CD4-positive, alpha-beta T cell treated with Interleukin-17A for 1 hour (primary cell): ENCODE measurements at places on chromosomes 7 and 10.

GRCh38 chr7:140238778-140239652 lies 62.2 kb upstream of the KDM7A start:
- no peak for DNase-seq

DNA sequence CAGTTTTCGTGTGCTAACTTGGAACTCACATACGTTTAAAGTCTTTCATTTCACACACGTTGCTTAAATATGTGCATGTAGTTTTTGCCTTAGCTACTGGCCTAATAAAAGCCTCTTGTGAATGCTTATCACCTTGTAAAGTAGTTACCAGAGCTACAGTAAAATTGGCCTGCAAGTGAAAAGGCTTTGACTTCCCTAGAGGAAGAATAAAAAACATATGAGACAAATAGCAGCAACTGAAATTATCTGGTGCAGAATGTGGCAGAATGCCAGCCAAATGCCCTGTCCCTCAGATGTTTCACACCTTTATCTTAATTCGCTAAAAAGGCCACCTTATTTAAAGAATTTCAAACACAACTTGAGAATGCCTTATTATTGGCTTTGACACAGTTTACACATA lies 28.1 kb upstream of the RPA3 start:
- DNase-seq, result no peak

- no peak for DNase-seq
These were observed 14.9 kb upstream of the CPVL start for GRCh38 chr7:29161231-29161630.

DNA sequence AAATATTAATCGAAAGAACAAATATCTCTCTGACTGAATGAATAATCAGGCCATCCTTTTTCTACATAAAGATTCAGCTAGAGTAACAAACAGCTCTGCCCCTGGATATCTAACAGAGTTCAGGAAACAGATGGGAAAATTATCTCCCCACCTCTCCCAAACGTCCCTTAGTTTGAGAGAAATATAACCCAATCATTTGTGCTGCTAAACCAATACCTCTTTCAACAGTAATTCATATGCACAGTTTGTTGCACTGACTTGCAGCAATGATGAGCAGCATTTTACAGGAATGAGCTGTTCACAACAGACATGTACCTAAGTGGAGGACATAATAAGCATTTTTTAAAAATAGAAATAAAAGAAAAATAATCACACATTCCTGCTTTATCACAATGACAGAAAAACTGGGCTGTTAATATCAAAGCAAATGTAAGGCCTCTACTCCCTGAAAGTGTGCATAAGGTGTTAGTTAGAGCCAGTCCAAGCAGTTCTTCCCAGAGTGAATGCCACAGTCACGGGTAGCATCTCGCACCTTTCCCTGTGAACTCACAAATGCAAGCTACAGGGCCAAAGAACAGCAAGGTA lies 2.3 kb downstream of the CREB3L2 start:
- no peak for DNase-seq

- peak; percentile 39 for DNase-seq
These were observed 37.4 kb upstream of the EEPD1 start for GRCh38 chr7:36115448-36116321.

DNA sequence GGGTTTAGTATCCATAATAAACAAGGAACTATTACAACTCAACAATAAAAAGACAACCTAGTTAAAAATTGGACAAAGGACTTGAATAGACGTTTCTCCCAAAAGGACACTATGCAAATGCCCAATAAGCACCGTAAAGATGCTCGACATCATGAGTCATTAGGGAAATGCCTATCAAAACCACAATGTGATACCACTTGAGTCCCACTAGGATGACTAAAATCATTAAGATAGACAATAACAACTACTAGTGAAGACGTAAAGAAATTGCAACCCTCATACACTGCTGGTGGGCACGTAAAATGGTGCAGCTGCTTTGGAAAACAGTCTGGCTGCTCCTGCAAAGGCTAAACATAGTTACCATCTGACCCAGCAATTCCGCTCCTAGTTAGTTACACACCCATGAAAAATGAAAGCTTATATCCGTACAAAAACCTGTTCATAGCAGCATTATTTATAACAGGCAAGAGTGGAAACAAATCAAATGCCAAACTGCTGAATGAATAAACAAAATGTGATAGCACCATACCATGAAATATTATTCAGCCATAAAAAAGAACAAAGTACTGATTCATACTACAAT lies 17.3 kb downstream of the CCDC3 start:
- no peak for DNase-seq

- DNase-seq, result no peak
These were observed 158.1 kb downstream of the AGMO start for GRCh38 chr7:15403751-15404150.

- no peak for DNase-seq
These were observed 12.4 kb downstream of the CUX1 start for GRCh38 chr7:101829821-101830220.

GRCh38 chr7:22486597-22486996 lies 13.4 kb downstream of the STEAP1B start:
- DNase-seq, result no peak

GRCh38 chr7:2920956-2921652 lies 77.0 kb upstream of the GNA12 start:
- DNase-seq, result no peak

DNA sequence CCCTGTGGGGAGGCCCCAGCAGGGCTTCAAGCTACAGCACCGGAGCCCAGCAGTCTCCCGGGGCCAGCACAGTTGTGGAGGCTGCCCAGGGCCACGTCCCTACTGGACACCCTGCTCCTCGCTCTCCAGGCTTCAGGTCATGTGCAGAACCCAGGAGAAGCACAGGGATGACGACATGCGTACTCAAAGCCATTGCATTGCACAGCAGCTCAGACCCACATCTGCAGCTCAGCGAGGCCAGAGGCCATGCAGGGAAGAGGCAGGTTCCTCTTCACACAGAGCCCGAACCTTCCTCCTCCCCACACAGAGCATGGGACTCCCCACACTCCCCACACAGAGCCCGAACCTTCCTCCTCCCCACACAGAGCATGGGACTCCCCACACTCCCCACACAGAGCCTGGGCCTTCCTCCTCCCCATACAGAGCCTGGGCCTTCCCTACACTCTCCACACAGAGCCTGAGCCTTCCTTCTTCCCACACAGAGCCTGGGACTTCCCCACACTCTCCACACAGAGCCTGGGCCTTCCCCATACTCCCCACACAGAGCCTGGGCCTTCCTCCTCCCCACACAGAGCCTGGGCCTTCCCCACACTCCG lies 12.3 kb downstream of the CFAP46 start:
- DNase-seq, result peak; percentile 7

- DNase-seq, result no peak
These were observed 103.9 kb downstream of the SLC37A3 start for GRCh38 chr7:140294454-140294853.

- DNase-seq, result no peak
These were observed 95.2 kb upstream of the GNA12 start for GRCh38 chr7:2939193-2939885.

GRCh38 chr10:13894412-13895093 lies 307.8 kb downstream of the PRPF18 start:
- no peak for DNase-seq

DNA sequence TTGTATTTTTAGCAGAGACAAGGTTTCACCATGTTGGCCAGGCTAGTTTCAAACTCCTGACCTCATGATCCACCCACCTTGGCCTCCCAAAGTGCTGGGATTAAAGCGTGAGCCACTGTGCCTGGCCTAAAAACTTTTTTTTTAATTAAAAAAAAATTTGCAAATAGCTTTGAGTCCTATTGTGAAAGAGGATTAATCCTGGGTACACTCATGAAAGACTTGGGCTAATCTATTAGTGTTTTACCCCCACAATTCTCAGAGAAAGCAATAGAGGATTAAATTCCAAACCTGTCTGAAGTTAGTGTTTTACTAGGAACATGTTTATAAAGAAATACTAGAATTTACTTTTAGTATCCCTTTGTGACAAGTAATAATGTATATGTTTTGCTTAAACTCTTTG lies 76.9 kb upstream of the ITGB1 start:
- no peak for DNase-seq

- DNase-seq, result peak; percentile 24
These were observed 36.0 kb upstream of the ABLIM1 start for GRCh38 chr10:114694062-114694461.

DNA sequence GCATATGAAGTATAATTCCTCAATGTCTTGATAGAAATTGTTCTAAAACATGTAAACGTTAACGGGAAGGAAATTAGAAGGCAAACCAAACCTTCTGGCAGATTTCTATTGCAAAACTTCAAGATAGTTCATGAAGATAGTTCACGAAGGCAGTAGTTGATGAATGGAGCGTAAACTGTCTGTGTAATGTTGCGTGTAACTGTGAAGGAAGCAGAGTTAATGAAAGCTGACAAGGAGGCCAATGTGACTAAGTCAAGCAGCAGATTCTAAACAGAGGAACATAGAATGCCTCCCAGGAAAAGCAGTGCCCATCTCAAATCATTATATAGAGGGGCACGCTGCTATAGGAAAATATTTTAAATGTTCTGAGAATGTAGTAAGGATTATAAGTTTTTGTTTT lies 659.7 kb upstream of the IGFBP3 start:
- no peak for DNase-seq

DNA sequence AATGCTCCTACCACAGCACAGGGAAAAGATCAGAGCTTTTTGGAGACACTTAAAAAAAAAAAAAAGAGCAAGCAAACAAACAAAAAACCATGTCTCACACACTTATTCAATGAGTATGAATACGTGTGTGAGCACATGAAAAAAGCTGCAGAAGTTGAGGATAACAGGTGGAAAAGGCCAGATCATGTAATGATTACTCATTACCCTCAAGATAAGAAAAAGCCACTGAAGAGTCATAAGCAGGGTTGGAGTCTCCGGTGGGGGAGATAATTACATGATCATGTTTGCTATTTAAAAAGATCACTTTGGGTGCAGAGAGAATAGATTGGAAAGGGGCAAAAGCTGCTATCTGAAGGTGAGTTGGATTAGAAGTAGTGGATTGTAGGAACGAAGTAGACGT lies 77.0 kb downstream of the POU6F2 start:
- no peak for DNase-seq

- no peak for DNase-seq
These were observed 31.1 kb upstream of the YAE1 start for GRCh38 chr7:39535064-39535463.

DNA sequence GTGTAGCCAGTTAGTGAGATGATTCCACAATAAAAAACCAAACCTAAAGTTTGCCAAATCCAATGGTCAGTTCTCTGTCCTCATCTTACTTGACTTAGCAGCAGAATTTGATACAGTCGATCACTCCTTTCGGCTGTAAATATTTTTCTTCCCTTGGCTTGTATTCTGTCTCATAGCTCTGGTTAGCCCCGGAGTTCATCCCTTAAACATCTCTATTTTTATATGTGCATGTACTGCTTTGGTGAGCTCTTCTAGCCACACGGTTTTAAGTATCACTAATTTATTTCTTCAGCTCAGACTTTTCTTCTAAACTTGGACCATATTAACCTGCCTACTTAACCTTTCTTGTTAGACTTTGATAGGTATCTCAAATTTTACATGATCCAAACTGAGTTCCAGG lies 17.8 kb upstream of the ASB15 start:
- DNase-seq, result no peak

DNA sequence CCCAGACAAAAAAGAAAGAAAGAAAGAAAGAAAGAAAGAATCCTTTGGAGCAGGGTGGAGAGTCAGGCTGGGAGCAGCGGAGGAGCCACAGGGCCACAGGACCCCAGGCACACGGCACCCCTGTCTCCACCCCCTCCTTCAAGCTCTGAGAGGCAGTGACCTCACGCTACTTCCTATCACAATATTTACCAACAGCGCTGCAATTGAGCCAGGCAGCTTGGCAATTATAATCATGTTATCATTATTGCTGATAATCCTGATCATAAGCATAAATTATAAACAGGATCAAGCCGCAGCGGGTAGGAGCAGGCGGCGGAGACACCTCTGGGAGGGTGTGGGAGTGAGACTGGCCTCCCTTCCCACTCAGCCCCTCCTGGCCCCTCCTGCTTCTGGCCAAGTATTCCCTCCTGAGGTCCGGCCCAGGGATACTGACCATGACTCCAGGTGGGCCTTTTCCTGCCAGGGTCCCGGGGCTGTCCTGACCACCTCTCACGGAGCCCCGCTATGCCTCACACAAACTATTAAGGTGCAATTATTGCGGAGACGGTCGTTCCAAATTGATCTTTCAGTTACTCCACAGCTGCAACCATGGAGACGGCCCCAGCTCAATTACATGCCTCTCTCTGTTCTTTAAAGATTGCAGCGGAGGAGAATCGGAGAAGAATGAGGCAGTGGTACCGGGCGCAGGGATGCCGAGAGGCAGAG lies 10.0 kb upstream of the GTF2IRD1 start:
- no peak for DNase-seq

GRCh38 chr7:84855758-84856157 lies 331.1 kb downstream of the SEMA3D start:
- no peak for DNase-seq

DNA sequence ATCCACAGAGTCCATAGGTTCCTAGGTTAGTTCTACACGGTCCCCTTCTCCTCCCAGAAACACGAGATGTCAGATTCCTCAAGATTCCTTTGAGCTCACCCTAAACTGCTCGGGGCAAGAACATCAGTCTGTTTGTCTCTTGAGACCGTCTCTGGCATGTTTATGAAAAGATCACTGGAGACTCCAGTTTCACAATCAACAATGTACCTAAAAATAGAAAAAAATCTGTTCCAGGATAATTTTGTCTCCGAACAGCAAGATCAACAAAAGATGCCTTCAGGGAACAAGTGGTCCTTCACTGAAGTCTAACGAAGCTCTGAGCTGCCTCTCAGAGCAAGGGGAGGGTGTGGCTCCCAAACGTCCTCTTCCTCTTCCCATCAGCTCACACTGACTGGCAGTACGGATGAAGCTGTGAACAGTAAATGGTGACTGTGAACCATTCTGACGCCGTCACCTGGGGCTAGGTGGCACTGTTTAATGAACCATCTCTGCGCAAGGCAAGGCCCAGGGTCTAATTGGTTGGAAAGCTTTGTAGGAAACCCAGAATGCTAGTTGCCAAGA lies 156.2 kb upstream of the LYZL1 start:
- DNase-seq, result no peak

DNA sequence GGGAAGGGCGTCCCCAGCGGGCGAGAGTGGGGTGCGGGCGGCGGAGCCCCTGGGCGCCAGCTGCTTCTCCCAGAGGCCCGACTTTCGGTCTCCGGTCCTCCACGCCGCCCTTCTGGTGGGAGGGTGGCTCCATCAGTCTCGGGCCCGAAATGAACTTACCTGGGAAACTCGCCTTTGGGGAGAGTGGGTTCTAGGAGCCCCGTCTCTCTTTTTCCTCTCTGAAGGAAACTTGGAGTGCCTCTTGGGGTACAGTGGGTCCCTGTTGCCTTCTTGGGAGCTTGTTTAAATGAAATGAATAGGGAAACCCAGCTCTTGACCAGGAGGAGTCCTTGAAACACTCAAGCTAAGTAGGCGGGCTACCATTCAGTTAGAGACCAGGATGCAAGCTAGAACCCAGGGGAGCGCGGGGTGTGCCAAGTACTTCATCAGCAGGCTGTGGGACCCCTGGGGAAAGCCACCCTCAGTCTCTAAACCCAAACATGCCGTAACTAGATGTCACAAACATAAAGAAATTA lies 1.3 kb downstream of the SLC26A4 start:
- DNase-seq, result no peak
